ENCODE measurements at places on chromosomes 4 and X.
A peak's percentile ranks its signal among the peaks of the same experiment; 100 is the strongest.

GRCh38 chr4:2835978-2836377 lies 7.7 kb upstream of the ADD1 start:
- DNase-seq, result no peak

DNA sequence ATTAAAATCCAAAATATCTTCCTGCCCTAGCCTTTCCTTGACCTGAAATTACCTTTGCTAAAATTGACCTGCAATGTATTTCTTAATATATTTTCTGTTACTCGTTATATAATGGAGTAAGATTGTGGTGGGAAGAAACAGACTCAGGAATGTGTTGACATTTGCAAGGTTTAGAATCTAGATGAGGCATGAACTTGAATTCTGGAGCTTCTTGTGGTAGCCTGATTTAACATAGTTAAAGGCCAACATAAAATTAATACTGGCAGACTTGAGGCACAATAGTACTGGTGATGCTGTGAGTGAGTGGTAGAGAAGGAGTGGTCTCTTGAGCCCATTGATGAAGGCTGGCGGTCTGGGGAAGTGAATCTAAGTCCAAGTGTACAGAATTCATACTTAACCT lies 197.9 kb upstream of the SPRY1 start:
- DNase-seq, result no peak

DNA sequence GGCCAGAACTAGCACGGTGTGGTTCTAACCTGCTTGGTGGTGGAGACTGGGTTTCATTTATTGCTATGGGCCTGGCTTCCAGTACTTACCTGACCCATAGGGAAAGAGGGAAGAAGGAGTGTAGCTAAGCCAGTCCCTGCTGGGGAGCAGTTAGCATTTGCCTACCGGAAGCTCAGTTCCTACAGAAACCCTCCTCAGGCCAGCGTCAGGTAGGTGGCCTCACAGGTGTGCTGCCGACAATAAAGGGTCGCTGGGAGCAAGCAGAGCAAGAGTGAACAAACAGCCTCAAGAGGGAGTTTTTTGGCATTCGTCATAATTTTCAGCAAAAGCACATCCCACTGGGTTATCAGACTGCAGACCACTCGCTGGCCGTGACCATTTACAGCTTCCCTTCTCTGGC lies 740.6 kb upstream of the TENM3 start:
- no peak for DNase-seq

DNA sequence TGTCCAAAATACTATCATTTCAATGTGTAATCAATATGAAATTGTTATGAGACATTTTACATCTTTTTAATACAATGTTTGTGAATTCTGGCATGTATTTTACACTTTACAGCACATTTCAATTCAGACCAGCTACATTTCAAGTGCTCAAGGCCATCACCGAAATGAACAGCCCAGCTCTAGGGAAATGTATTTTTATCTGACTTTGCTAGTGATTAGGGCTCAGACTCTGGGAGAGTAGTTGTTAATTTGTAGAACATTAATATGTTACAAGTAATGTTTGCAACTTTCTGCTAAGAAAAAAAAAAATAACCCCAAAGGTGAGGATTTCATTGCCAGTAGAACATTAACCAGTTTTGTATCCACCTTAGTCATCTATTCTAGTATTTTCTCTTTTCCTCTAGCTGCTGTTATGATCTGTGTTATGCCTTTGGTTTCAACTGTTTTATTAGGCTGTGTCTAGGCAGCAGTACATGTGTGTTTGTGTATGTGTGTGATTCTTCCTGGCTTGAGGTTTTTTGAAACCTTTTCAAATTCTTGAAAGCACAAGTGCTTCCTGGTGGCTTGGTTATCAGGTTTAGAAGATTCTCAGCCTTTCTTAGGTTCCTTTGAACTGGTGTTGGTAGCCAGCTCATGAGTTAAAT lies 125.9 kb downstream of the NSUN7 start:
- no peak for DNase-seq

DNA sequence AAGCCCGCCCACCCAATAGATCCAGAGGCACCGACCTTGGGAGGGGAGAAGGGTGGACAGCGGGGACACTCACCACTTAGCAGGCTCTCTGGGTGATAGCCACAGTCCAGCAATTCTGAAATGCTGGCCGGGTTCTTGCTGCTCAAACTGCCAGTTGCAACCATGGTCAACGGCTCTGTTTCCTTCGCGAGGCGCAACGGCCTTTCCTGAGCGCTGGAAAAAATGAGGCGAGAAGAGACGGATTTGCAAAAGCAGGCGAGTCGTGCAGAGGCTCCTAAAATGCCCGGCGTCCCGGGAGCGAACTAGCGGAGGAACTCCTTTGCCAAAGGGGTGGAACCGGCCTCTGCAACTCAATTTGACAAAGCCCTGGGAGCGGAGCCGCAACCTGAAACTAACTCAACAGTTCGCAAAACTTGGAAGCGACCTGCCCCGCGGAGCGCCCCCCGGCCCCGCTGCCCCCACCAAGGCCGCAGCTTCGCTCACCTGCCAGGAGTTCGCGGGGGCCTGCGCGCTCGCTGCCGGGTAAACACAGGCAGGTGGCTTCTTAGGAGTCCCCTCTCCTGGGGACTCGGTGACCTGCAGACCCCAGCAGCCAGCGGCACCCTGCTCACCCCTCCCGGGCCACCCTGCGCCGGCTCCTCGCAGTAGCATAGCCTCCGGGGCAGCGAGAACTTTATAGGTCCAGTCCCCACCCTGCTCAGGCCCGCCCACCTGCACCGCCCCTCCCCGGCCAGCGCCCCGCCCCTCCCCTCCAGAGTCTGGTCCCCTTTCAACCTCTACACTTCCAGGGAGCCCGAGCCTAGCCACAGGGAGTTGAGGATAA lies at the start of gene DDIT4L:
Gene DDIT4L (minus strand): TSS at position 649 of the 823 bp plus-strand sequence. CDS start 485 bp downstream, at position 164.
- no peak for DNase-seq

DNA sequence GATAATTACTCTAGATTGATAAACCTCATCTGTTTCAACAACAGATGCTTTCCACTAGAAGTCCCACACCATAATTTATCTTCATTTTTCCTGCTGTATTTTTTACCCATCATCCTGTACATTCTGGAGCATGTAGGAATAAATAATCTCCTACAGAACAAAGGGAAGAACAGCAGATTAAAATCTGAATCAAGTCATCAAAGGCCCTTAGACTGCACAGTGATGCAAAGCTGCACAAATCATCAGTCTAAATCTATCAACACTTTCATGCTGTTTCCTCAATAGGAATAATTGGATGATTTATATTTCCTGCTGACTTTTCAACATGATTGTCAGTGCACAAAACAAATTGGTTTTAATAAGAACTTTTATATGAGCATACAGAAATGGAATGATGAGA lies 1143.9 kb downstream of the STIM2 start:
- DNase-seq, result no peak

- no peak for DNase-seq
Measured at GRCh38 chrX:111483881-111484280, 27.6 kb upstream of the SERTM2 start.

- DNase-seq, result no peak
Measured at GRCh38 chrX:70754169-70754848, 154.2 kb downstream of the TEX11 start.

- no peak for DNase-seq
Measured at GRCh38 chr4:37780444-37781130, 45.9 kb upstream of the PGM2 start.

DNA sequence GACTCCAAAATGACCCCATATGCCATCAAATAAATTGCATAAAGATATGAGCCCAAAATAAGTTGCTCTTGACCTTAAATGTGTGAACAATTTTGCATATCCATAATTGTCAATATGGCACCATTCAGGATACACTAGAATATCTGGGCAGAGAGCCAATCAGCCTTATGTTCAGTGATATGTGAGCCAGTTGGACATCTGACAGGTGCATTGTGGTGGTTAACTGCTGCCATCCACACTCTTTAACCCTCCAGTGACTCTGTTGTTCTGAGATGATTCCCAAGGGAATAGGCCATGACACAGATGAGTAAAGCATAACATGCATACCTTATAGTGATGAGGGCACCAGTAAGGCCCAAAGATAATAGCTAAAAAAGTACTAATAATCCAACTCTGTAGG lies 500.1 kb downstream of the PCDH18 start:
- DNase-seq, result peak; percentile 87

- DNase-seq, result no peak
Measured at GRCh38 chr4:125105561-125105960, 209.2 kb upstream of the FAT4 start.

GRCh38 chr4:149141391-149141790 lies 674.3 kb downstream of the IQCM start:
- DNase-seq, result no peak

GRCh38 chr4:108453366-108453765 lies 167.0 kb upstream of the RPL34 start:
- DNase-seq, result no peak

DNA sequence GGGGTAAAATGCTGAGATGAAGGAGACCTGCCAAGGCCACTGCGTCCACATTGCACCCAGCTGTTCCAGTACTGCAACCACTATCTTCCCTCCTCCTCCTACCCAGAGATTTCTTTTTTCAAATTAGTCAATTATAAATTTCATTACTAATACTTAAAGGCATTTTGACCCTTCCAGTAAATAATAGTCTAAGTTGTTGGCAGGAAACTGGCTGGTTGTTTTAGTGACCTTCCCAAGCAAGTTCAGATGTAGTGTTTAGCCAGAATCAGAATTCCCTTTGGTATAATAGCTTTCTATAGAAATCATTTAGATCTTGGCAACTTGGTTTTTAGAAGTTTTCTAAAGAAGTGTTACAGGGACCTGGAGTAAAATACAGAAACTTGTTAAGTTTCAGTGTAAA lies 66.0 kb downstream of the AASDH start:
- no peak for DNase-seq

GRCh38 chrX:109732017-109732801 lies 848 bp downstream of the ACSL4 start:
- no peak for DNase-seq

DNA sequence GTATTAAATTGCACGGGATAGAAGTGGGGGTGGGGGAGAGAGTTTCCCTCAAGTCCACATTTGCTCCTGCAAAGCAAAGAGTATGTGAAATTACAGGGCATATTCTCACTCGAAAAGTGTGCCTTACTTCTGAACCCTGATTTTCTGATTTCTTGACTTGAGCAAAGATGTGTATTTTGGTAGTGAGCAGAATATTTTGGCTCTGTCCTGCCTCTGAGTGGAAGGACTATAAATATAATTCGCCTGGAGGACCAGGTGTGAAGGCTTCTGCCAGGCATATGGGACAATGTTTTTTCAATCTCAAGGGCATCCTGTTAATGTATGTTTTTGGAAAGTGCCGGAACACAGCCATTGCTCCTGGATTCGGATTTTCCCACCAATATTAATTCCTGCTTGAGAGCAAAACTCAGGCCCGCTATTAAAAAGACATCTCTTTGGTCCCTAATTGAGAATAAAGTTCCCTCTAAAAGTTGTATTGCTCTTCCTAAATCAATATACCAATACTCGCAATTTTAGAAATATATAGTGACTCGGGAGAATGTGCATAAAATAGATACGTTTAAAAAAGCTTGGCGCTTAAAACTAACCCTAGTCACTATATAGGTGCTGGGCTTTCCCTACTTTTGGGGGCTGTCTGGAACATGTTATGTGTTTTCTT lies 15.3 kb upstream of the PITX2 start:
- DNase-seq, result no peak

DNA sequence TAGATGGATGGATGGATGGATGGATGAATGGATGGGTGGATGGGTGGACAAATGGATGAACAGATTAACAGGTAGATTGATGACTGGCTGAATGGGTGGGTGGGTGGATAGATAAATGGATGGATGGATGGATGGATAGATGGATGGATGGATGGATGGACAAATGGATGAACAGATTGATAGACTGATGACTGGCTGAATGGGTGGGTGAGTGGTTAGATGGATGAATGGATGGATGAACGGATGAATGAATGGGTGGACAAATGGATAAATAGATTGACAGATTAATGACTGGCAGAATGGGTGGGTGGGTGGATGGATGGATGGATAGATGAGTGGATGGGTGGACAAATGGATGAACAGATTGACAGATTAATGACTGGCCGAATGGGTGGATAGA lies 13.6 kb upstream of the AKAP17A start:
- DNase-seq, result no peak

DNA sequence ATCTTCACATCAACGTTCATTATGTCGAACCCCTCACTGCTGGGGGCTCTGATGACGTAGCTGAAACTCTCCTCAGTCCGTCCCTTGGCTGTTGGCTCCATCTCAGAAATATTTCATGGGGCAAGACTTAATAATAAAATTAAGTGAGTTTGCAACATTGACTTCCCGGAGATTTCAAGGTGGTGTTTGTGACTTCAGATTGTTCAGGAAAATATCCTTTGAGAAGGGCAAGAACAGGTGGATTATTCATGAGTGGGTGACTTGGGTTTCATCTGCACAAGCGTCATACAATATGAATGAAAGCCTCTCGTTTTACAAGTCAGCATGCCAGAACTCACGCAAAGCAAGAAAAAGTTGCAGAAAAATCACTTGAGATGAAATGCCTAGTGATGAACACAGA lies at the start of gene C4orf50:
Gene C4orf50 (minus strand): TSS at position 101 of the 400 bp plus-strand sequence.
- no peak for DNase-seq

GRCh38 chrX:37685381-37686359 lies at the start of gene XK:
Gene XK (plus strand): TSS chrX:37685791. CDS start chrX:37685962, 171 bp downstream.
- DNase-seq, result no peak

GRCh38 chr4:75490155-75490554 lies 24.0 kb downstream of the RCHY1 start:
- DNase-seq, result no peak

- no peak for DNase-seq
Measured at GRCh38 chr4:107736037-107736436, 16.0 kb upstream of the PAPSS1 start.

- no peak for DNase-seq
Measured at GRCh38 chr4:139266583-139267257, 13.3 kb downstream of the MGARP start.

DNA sequence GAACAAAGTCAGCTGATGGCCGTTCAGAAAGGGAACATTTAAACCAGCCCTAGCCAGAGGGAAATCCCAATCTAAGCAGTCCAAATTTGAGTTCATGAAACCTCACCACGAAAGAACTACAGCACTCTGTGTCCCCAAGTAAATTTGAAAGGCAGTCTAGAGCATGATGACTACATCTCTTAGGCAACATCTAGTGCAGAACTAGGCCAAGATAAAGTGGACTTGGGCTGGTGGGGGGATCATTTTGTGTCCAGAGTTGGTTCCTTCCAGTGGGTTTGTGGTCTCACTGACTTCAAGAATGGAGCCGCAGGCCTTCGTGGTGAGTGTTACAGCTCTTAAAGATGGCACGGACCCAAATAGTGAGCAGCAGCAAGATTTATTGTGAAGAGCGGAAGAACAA lies 64.9 kb downstream of the KLHL4 start:
- DNase-seq, result no peak

- no peak for DNase-seq
Measured at GRCh38 chr4:136946307-136946907, 585.9 kb downstream of the PCDH18 start.

DNA sequence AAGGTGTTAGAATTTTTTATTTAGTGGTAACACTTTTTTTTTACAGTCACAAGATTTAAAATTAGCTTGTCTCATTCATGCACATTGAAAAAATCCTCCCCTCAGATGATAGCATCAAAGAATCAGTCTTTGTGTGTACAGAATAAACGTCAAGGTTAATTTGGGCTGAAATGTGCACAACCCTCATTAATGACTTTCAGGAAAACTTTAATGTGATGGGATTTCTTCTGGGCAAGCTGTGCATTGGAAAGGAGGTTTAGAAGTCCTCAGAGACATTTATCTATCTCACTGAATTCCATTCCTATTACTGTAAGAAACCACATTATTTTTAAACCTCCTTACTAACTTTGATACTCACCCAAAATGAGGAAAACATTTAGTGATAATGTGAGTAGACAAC lies 88.2 kb upstream of the TECRL start:
- DNase-seq, result no peak

GRCh38 chrX:43456063-43456462 lies 200.0 kb upstream of the MAOA start:
- no peak for DNase-seq

- DNase-seq, result no peak
Measured at GRCh38 chrX:107724653-107725052, 50.9 kb downstream of the TSC22D3 start.

Data from DMS 273 treated with DMSO at 0.1 percent for 48 hours (cell line).